ENCODE measurements at places on chromosomes 11 and 22.

GRCh38 chr11:85464283-85464682 lies 162.9 kb downstream of the DLG2 start:
- DNase-seq: no peak

- no peak for DNase-seq
Observed at GRCh38 chr11:119605137-119605665, 123.8 kb downstream of the NECTIN1 start.

- DNase-seq: no peak
Observed at GRCh38 chr11:82720267-82721065, 13.2 kb downstream of the FAM181B start.

DNA sequence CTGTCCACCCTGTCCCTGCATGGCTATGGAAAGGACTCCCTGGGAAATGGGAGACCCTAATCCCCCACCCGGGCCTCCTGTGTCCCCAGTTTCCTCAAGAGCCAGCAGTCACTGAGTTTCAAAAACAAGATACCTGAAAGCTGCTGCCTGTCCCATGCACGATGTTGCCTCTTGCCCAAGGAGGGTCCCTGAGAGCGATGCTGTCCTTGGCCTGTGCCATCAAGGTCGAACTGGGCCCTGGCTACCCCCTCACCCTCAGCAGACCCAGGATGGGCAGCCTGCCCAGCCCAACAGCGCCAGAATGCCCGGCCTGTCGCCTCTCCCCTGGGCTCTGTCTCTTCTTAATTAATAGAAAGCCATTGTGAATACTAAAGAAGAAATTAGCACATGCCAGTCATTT lies 104.5 kb upstream of the LMO1 start:
- no peak for DNase-seq

GRCh38 chr11:119774172-119774763 lies 45.3 kb upstream of the NECTIN1 start:
- no peak for DNase-seq

DNA sequence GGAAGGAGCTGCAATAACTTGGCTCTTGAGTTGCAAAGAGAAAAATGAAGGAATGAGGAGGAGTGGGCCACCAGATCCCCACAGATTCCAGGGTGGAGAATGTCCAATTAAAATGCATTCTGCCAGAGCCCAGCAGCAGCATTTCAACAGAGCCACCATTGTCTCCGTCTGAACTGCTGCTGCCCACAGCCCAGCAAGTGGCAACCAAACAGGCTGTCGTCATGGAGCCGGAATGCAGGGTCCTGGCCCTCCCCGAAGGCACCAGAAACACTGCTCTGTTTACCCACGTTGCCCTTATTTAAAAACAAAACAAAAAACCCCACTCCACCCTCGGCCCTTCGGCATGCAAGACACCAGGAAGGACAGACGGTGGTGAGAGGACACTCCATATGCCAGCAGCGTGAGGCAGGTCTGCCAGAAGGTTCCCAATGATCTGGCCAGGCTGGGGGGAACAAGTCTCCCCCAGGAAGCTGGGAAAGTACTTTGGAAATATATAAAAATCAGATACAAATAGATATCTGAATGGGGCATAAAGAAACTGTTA lies 32.5 kb downstream of the PLEKHA7 start:
- DNase-seq: no peak

DNA sequence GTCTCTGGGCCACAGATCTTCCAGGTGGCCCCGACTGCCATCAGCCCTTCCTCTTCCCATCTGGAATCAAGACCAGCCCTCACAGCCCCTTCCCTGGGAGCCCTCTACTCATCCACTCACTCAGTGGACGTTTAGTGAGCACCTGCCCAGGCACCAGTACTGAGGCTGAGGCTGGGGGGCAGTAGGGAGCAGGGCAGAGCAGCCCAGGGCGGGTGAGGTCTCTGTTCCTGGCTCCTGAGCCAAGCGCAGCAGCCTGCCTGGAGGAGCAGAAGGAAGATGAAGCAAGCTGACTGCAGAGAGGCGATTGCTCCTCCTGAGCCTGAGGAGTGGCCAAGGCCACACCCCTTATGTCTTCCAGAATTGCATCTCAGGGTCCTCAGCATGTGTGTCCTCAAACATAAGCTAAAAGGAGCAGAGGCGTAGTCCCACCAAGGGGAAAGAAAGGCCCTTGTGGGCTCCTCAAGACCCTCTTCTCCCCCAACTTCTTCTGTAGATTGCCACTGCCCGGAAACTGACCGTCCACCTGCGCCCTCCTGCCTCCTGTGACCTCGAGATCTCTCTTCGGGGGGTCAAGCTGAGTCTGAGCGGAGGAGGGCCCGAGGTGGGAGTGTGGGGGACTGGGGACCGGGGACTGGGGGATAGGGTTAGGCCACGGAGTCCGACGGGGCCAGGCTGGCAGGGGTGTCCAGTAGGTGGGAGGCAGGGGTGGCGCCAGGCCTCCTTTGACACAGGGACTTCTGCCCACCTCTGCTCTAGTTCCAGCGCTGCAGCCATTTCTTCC lies 5.8 kb downstream of the MAPK8IP2 start:
- DNase-seq: no peak

- no peak for DNase-seq
Observed at GRCh38 chr11:45590743-45591142, 74.7 kb downstream of the CHST1 start.

GRCh38 chr22:19449422-19449767 lies 1.9 kb upstream of the C22orf39 start:
- no peak for DNase-seq

GRCh38 chr22:29268511-29269229 lies 602 bp downstream of the EWSR1 start:
- DNase-seq: no peak

GRCh38 chr11:119810478-119811232 lies 81.7 kb upstream of the NECTIN1 start:
- DNase-seq: no peak

DNA sequence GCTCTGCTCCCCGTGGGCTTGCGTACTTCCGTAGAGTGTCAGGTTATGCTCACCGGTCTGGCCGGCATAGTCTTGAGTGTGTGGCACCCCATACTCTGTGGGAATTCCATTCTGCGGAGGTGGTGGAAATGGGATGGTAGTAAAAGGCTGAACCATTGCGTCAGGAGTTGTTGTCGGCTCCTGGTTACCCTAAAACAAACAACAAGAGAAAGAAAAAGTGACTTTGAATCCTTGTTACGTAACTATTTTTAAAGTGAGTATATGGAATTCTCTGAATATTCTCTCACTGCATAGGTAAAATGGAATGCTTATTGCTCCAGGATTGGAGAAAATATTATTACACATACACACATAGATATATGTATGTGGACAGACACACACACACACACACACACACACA lies 92.1 kb downstream of the APOL5 start:
- no peak for DNase-seq

GRCh38 chr11:128692753-128693415 lies 988 bp upstream of the FLI1 start:
- peak; percentile 30 for DNase-seq

- no peak for DNase-seq
Observed at GRCh38 chr22:49156662-49157285, 670.9 kb downstream of the BRD1 start.

GRCh38 chr11:106061249-106061784 lies 15.8 kb downstream of the KBTBD3 start:
- no peak for DNase-seq

DNA sequence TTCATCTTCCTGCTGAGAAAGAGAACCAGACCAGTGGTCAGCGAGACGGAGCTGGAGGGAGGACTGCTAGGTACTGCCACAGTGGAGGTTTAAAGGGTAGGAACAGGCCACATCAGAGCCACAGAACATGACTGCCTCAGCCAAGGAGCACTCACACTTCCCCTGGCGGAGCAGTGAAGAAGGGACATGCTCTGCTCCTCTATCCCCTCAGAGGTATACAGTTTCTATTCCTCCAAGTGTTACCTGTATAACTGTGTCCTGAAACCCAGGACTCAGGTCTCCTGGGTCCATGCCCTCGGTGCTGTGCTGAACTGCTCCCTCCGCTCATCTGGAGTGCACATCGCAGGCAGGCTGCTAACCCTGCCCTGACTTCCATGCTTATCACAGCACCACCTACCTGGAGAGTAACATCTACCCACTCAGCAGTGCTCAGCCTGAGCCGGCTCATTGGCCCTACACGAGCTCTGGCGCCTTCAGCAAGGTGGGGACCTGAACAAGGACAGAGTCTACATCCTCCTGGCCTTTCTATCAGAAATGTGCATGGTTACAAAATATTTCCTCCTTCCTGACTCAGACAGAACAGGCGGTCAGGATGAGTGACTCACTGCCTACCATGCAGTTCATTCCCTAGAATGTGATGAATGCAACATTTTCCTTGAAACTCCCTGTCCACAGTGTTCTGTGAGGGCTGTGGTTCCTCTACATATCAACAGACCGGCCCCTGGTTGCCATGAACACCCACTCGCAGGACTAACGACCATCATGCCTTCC lies 52.9 kb downstream of the C11orf58 start:
- no peak for DNase-seq

GRCh38 chr11:3109921-3110706 lies 52.9 kb upstream of the CARS1 start:
- peak; percentile 46 for DNase-seq

- no peak for DNase-seq
Observed at GRCh38 chr11:75627906-75628668, 40.8 kb downstream of the MAP6 start.

GRCh38 chr11:16226245-16226644 lies 130.1 kb downstream of the SOX6 start:
- DNase-seq: no peak

- DNase-seq: no peak
Observed at GRCh38 chr22:35318346-35319215, 18.9 kb downstream of the TOM1 start.

- no peak for DNase-seq
Observed at GRCh38 chr11:65208785-65209710, 27.3 kb downstream of the CAPN1 start.

DNA sequence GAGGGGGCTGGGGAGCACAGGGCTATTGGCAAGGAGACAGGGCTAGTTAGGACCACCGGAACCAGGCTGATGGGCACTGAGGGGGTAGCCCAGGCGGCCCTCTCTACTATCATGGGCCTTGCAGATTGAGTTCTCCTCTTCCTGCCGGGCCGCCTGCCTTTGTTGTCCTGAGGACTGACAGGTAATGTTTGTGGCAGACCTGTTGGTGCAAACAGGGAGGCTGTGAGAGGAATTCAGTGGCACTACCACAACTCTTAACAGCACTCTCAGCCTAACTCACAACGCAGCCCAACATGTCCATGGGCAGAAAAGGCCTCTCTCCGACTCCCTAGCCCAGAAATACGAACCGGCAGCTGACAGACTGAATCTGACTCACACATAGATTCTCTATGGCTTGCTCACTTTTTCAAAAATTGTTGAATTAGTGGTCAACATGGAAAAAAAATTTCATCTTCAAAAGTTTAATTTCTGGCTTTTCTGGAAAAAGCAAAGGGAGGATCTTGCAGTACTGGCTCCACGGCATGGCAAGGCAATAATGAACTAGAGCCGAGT lies 11.4 kb downstream of the KCNJ5 start:
- DNase-seq: no peak

- DNase-seq: no peak
Observed at GRCh38 chr11:108538022-108538424, 39.8 kb upstream of the POGLUT3 start.

DNA sequence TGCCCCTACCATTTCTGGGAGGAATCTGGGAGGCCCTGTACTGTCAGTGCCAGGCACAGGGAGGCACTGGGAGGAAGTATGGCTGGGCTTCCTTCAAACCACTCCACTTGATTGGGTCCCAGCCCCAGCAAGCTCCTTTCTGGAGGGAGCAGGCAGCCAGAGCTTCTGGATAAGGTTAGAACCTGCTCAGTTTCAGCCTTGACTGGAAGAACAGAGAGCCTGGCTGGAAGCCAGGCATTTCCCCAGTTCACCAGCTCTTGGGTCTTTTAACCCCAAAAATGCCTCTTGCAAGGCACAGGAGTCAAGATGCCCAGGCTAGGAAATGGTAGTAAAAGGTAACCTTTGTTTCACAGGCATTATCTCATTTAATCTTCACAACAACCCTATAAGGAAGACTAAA lies 9.0 kb upstream of the KCTD14 start:
- no peak for DNase-seq

DNA sequence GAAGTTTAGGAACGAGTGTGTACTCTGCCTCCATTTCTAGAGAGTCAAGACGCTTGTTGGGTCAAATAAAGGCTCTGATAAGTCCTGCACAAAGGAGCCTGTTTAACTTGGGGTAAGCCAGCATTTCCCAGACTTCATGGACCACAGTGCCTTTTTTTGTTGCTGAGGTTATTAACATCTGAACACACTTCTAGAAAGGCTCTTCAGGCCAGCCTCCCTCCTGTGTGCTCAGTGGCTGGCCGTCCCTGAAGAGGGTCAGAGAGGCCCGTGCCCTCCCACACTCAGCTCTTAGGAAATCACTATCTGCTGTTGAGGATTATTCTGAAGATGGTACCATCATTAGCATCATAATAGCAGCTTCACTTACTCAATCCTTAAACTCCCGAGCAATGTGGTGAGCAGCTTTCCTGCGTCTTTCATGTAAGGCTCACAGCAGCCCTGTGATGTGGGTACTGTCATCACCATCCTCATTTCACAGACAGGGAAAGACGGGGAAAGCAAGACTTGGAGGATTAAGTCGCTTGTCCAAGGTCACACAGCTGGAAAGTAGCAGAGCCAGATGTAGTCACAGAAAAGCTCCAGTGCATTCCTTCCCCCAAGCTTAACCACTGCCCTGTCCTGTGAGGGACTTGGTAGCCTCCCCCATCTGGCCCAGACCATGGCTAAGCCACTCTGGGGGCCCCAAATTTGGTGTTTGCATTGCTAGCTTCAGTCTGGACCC lies 71.3 kb downstream of the TSPAN18 start:
- DNase-seq: no peak

DNA sequence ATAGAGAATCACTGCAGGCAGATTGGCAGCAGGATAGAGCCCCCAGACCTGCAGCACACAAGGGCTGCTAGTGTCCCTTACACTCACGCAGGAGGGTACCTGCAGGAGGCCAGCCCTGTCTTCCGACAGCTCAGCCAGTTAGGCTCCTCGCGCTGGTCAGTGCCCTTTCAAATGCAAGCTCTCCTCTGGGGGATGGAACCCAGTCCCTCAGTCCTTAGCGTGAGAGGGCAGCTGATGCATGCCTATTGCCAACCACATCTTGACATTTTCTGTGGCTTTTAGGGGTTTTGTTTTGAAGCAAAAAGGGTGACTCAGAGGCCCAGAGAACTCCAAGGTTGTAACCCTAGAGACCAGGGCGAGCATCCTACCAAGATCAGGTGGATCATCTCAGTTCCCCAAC lies 40.0 kb downstream of the WNT11 start:
- DNase-seq: no peak

DNA sequence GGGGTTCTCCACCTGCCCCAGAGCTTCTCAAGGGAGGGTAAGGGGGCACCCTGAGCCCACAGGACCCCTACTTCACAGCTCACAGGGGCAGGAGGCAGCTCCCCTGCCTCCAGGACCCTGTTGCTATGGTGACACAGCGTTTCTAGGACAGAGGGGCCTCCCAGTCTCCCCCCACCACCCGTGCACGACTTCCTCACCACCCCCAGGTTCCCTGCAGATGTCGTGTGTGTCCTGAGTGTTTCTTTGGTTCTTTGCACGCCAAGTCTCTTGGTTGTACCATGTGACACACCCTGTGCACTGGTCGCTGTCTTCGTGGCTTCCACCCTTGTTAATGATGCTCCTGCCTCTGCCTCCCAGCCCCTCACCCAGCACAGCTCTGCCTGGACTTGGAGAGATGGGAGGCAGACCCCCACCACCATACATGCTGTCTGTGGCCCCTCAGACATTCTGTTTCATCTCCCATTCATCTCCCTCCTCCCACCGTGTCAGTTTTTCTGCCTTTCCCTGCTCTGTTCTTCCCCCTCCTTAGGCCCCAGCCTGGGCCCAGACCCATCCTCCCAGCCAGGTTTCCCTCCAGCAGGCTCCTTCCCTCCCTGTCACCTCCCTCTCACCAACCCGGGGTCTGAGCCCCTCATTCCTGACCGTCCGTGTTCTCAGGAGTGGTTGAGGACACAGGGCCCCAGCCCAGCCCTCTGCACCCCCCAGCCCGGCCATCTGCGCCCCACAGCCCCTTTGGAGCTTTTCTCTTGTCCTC lies 24.5 kb upstream of the RAB1B start:
- DNase-seq: no peak

Data from activated CD8-positive, alpha-beta memory T cell treated with anti-CD3 and anti-CD28 coated beads, Interleukin-2, amount 50 U/mL, for 4 hours (primary cell).